ENCODE measurements at places on chromosomes 12 and 14. TPM values are rescaled to one million over a fixed set of nuclear protein-coding genes. Genes with fewer than 3 reads are reported as not detected.

Gene WNT1
- 1.8 TPM for total RNA-seq

Gene ESRRB
- total RNA-seq = 0.17 TPM

Gene P2RX2
- not detected for total RNA-seq

Gene RNU7-1
- not detected for total RNA-seq

Gene DHRS2
- total RNA-seq = not detected

Gene CACNA2D4
- total RNA-seq = 11.3 TPM

Gene RD3L
- not detected for total RNA-seq

Gene COL2A1
- total RNA-seq = not detected

Gene TPPP2
- not detected for total RNA-seq

Gene KRT5
- 0.60 TPM for total RNA-seq

Data from CD4-positive, alpha-beta T cell (primary cell).